ENCODE measurements at places on chromosomes 4 and X. TPM values are rescaled to one million over a fixed set of nuclear protein-coding genes. Genes with fewer than 3 reads are reported as not detected.
A peak's percentile ranks its signal among the peaks of the same experiment; 100 is the strongest.

The FRG2 gene
- total RNA-seq: not detected

- DNase-seq: no peak
Measured at GRCh38 chr4:112516066-112516470, at the start of gene NEUROG2. Gene NEUROG2, minus strand, starts transcription at chr4:112516180. Its CDS starts 705 bp downstream, at chr4:112515475.

The NKX3-2 gene
- total RNA-seq: not detected

DNA sequence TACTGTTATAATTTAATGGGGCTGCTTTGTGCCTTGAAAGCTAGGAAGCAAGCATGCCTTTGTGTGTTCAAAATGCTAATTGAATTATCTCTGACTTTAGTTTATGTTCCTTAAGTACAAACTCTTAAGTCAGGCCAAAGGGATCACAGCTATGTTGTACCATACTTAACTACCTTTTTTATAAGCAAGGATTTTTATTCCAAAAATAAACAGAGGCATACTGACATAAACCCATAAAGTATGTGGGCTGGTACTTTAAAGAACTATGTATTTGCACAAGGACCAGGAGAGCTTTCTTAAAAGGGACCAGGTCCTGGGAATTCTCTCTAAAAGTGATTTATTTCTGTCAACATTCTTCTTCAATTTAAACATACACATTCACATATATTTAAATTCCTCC lies 57.8 kb upstream of the HCCS start:
- DNase-seq: no peak

DNA sequence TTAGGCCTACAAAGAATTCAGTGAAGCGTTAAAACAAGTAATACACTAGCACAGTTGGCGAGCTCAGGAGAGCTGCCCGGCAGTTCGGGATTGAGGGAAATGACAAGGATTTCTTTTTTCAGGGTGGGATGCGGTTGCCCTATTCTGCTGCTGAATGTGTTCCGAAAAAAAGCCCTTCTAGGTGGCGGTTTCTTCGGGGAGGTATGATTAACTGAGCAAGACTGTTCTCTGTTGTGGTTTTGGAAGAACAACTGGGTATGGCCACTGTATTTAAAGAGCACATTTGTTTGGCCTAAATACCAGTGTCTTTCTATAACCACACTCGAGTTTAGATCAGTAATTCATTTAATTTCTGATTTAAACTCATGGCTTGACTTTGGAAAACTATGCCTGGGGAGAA lies 459.7 kb upstream of the FAT1 start:
- no peak for DNase-seq

GRCh38 chrX:102712981-102713625 lies 855 bp downstream of the GPRASP2 start:
- DNase-seq: peak; percentile 63

DNA sequence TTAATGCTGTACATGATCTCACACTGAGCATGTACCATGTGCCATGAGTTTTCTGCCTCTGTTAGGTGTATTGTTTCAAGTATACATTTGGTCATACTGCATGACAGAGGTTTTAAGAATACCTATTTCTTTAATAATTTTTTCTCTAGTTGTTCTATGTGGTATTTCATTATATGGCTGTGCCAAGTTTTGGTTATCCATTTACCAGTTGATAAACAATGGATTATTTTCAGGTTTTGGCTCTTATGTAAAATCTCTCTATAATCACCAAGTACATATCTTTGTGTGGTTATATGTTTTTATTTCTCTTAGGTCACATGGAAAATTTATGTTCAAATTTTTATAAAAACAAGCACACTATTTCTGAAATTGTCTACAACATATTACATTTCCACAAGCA lies 221.9 kb downstream of the GPM6A start:
- no peak for DNase-seq

DNA sequence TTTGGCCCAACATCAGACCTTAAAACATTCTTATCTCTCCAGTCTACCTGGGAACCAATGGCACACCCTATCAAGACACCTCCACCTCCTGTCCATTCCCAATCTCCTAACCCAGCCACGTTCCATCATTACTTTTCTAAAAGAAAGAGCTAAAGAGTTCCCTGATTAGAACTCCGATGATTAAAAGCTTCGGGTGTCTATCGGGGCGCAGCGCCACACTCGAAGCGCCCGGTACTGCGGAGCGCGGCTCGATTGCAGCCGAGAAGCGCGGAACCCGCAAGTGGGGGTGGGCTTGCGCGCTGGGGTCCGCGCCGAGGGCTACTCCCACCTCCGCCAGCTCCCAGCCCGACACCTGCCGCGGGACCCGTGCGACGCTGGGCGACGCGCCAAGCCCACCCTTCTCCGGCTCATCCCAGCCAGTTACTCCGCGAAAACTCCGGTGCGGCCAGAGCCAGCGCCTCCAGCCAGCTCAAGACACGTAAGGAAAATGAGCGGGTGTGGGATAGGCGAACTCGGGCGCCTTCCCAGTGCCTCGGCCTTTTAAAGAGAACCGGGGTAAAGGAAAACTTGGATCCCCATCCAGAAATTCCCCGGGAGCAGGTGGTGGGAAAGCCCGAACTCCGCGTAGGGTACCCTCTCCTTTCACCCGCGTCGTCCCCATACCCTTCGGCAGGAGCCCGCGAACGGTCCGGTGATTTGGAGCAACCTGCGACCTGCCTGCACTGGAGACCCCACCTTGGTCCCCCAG lies 593 bp downstream of the NPY1R start:
- DNase-seq: no peak

The MORF4L2 gene
- 307 TPM for total RNA-seq

The DGAT2L6 gene
- not detected for total RNA-seq

DNA sequence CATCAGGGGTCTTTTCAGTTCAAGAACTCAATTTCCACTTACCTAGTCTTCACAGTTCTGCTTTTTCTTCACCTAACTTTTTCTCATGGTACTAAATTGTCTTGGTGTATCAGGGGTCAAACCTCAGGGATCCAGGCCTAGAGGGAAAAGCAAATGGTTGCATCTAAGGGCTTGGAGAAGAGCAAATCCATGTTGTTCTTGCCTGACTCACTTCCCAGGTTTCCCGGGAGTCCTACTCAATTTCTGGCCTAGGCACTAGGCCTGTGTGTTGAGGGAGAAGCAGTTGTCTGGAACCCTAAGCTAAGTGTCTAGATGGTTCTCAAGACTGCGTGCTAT lies 191.9 kb upstream of the STK26 start:
- no peak for DNase-seq

The FGFBP2 gene
- not detected for total RNA-seq

The JCHAIN gene
- total RNA-seq: 374 TPM

The ZC4H2 gene
- 11.3 TPM for total RNA-seq

The DDX53 gene
- not detected for total RNA-seq

DNA sequence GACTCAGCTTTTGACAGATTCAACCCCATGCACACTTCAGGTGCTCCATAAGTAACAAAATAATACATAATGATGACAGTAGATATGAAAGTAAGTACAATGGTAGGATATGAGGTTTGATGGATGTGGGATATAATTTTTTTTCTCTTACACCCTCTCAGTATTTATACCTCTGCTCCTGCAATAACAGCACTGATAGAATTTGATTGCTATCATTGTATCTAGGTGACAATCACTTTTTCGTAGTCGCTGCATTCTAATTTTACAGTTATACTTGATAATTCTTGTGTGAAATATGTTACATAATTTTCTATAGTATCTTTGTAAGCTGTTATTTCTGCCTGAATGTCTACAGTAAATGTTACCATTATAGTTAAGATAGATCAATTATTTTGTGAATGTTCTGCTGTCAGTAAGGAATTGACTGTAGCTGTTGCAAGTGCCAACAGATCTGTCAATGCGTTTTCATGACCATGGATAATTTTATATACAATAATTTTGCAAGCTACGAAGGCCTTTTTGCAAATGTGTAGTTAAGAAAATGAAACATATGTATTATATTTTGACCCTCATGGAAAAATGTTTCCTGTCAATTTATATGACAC lies 128.9 kb downstream of the BANK1 start:
- DNase-seq: no peak

GRCh38 chr4:13992975-13993520 lies 365.5 kb upstream of the BOD1L1 start:
- no peak for DNase-seq

The NAP1L2 gene
- 8.9 TPM for total RNA-seq

- no peak for DNase-seq
Measured at GRCh38 chr4:165834116-165834515, 38.9 kb upstream of the TLL1 start.

DNA sequence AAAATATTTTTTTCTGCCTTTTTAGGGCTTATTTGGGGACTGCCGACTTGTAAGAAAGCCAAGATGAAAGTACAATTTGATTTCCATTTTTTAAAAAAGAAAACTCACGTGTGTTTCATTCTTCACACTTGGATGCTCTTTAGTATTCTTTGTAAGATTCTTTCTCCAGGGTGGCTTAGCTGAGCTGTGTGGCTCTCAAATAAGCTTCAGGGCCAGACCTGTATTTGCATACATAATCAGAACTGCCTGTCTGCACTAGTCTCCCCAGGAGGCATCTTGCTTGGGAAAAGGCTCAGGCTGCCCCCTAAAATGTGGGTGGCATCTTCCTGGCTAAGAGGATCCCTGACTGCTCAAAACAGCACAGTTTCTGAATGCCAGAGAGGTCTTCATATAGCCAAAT lies 498.4 kb downstream of the MID1IP1 start:
- DNase-seq: no peak

DNA sequence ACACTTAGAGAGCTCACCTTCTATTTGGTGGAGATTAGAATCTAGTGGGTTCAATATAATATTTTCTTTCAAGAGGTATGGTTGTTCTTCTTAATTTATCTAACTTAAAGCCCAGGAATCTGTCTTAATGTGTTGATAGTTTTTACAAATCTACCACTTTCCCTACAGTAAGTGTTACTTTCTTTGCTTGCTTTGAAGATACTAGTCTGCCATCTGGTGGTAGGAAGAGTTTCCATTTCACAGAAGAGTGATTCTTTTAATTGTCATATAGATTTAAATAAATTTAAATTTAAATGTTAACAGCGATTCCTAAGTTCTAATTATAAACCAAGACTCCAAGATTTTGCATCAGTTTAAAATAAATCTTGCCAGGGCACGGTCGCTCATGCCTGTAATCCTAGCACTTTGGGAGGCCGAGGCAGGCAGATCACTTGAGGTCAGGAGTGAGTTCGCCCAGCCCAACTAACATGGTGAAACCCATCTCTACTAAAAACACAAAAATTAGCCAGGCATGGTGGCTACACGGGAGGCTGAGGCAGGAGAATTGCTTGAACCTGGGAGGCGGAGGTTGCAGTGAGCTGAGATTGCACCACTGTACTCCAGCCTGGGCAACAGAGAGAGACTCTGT lies 43.5 kb downstream of the NUDT9 start:
- no peak for DNase-seq

- peak; percentile 55 for DNase-seq
Measured at GRCh38 chr4:38782452-38783108, at the start of gene TLR10. Gene TLR10, minus strand, starts transcription at chr4:38782990. Its CDS starts 7,400 bp downstream, at chr4:38775590.

DNA sequence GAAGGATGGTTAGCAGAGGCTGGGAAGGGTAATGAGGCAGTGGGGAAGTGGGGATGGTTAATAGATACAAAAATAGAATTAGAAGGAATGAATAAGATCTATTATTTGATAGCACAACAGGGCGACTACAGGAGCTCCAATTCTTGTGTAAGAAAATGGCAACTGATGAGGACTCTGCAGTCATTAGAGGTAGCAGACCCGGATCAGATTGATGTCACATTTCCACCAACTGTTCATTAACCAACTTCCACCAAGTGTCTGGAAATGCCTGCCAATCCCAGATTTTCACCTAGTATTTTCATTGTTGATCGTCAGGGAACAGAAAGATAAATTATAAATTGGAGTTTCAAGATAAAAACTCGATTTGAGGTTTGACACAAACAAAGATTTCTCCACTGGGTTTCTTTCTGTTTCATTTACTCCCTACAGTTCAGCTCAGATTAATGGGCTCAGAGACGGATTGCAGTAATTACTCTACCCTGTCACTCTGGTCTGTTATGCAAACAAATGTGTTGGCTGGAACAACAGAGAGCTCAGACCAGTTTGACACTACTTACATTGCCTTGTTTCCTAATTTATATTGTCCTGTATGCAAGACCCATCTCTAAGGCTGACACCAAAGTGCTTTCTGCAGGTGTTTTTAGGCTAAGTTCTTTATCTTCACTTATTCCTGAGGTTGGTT lies 909.2 kb upstream of the PRKX start:
- DNase-seq: no peak

- DNase-seq: no peak
Measured at GRCh38 chr4:180455226-180455625, 1788.0 kb upstream of the TENM3 start.

GRCh38 chr4:1407657-1408333 lies 1.6 kb upstream of the NKX1-1 start:
- DNase-seq: no peak

GRCh38 chr4:22238742-22239141 lies 277.1 kb downstream of the ADGRA3 start:
- DNase-seq: no peak

- peak; percentile 59 for DNase-seq
Measured at GRCh38 chr4:22573198-22573597, 57.3 kb upstream of the ADGRA3 start.

DNA sequence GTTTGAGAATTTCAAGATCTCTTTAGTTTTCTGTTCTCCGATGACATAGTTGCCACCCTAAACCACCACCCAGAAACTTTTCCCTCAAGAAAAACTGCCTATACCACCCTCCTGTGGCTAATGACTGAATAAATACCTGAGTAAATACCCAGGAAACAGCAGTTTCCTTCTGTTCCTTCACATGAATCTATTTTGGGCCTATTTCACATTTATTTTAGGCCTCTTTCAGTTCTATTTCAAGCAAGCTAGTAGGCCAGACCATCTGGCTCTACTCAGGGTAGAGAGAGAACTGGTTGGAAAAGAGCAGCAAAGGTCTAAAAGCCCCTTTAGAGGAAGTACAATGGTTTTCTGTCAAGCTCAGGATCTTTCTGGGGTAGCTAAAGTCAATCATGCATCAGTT lies 23.4 kb downstream of the ARHGEF9 start:
- no peak for DNase-seq

DNA sequence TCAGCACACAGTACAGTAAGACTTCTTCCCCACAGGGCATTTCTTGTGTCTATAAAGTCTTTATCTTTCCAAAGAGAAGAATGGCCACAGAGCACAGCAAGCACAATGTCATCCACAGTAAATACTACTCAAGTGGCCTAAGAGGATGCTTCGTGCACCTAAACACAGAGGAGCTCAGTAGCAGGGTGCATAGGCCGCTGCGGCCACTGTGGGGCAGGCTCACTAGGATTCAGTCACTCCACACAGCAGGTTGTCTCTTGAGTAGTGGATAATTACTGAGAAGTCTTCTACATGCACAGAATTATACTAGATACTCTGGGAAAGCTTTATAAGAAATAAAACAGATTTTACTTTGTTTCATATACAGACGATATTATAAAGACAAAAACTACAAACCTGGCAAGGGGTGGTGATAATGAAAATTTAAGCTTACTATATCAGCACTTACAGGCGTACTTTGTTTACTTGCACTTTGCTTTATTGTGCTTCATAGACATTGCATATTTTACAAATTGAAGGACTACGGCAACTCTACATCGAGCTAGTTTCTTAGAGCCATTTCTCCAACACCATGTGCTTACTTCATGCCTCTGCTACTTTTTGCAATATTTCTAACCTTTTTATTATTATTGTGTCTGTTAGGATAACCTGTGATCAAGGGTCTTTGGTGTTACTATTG lies 78.5 kb downstream of the PRDM5 start:
- no peak for DNase-seq

Measured in ureter (tissue), 1 donor.